Hematopoietic multipotent progenitor cell treated with erythropoietin and hydrocortisone succinate and interleukin-3 and kit ligand, for 8 days (in vitro differentiated cells): ENCODE measurements at places on chromosomes 5 and 9.
A peak's percentile ranks its signal among the peaks of the same experiment; 100 is the strongest.

- DNase-seq, result no peak
These were observed 390.3 kb downstream of the CAAP1 start for GRCh38 chr9:26502311-26502710.

- DNase-seq, result no peak
These were observed 38.8 kb downstream of the RASGEF1C start for GRCh38 chr5:180170106-180170809.

DNA sequence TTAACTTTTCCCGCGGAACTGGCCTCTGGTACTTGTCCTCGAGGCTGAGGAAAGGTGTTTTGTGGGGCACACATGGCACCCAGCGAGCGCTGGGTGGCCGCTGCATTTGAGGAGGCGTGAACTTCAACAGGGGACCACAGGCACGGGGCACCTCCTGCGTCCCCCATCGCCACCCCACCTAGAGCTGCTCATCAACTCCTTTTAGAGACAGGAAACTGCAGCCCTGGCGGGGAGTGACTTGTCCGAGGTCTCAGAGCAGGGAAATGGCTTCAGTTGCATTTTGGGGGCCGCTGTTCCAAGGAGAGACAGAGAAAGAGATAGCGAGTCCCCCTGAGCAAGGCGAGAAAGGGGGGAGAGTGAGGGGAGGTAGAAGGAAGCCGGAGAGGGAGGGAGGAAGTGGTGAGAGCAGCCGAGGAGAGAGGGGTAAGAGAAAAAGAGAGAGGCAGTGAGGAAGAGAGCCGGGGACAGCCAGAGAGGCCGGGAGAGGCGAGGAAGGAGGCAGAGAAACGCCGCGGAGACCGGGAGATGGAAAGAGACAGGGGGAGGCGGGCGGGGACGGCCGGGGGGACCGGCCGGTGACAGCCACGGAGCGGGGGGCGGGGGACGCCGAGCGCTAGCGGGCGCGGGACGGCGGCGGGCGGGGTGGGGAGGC lies 12.5 kb upstream of the LHX2 start:
- no peak for DNase-seq

DNA sequence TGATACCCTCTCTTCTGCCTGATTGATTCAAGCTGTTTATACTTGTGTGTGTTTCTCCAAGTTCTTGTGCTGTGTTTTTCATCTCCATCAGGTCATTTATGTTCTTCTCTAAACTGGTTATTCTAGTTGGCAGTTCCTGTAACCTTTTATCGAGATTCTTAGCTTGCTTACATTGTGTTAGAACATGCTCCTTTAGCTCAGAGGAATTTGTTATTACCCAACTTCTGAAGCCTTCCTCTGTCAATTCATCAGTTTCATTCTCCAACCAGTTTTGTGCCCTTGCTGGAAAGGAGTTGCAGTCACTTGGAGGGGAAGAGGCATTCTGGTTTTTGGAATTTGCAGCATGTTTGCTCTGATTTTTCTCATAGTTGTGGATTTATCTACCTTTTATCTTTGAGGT lies 126.2 kb upstream of the FTMT start:
- DNase-seq, result no peak

DNA sequence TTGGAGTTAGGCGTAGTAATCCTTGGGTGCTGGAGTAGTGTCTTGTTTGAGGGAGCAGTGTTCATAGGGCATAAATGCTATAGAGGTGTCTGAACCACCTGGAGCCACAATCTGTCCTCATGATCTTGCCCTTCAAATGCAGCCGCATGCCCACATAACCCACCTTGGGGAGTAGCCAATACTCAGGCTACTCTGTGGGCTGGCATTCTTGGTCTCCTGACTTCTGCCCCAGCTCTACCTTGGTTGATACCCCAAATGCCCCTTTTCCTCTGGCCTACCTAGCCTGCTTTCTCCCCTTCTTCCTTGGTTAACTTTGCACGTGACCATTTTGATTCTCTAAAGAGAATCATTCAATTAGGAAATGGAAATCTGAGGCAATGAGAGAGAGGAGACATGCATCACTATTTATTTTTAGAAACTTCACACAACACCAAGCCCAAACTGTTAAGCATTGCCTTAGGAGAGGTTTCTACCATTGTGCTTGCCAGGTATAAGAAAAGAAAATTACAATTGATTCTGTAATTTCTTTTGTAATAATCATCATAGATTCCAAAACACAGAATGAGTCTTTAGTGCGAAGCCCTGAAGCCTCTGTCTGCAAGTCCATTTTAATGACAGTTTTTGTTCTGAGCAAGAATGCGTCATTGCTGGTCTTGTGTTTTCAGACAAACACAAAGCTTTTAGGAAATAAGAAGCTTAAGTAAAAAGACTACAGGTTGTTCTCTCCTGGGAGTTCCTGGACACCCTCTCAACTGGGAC lies 135.2 kb downstream of the C9orf152 start:
- DNase-seq, result no peak

GRCh38 chr5:150612905-150613670 lies 27.4 kb upstream of the SYNPO start:
- DNase-seq, result no peak

DNA sequence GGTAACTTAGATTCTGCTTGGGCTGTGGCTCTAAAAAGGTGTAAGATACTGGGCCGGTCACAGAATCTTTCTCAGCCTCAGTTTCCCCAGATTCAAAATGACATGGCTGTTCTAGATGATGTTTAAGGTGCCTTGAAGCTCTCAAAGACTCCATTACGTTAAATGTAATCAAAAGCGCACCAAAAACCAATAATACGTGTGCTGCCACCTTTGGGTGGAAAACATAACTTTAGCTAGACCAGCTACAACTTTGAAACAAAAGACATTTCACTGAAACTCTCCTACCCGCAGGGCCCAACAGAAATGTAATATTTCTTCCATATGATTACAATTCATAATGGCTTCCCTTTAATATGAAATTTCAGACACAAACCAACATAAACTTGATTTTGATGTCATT lies 35.0 kb upstream of the PCSK5 start:
- peak; percentile 22 for DNase-seq

DNA sequence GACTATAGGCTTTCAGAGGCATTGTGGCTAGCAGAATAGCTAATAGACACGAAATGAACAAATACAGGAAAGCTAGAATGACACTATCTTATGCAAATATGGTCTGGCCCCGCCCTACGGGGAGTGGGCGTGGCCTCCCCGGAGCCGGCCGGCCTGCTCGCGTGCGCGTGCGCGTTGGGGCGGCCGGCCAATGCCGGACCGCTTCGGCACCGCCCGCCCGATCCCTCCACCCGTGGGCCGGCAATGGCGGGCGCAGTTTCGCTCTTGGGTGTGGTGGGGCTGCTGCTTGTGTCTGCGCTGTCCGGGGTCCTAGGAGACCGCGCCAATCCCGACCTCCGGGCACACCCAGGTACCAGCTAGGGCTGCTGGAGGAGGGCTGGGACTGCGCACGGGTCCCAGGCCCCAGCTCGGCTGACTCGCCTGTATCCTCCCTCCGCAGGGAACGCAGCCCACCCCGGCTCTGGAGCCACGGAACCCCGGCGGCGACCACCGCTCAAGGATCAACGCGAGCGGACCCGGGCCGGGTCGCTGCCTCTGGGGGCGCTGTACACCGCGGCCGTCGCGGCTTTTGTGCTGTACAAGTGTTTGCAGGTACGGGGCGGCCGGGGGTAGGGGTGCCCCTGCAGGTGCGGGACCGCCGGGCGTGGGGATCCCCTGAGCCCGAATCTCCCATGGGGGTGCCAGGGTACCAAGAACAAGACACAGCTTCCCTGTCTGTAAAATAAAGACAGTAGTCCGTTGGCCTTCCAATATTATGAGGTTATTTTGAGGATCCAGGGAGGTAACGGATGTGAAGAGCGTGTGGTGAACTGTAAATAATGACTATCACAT lies at the start of gene CCDC107:
Gene CCDC107 (plus strand): TSS at position 156 of the 831 bp plus-strand sequence. CDS start 88 bp downstream, at position 244.
- DNase-seq, result peak; percentile 86

GRCh38 chr5:125559296-125559695 lies 812.9 kb upstream of the ZNF608 start:
- DNase-seq, result no peak

DNA sequence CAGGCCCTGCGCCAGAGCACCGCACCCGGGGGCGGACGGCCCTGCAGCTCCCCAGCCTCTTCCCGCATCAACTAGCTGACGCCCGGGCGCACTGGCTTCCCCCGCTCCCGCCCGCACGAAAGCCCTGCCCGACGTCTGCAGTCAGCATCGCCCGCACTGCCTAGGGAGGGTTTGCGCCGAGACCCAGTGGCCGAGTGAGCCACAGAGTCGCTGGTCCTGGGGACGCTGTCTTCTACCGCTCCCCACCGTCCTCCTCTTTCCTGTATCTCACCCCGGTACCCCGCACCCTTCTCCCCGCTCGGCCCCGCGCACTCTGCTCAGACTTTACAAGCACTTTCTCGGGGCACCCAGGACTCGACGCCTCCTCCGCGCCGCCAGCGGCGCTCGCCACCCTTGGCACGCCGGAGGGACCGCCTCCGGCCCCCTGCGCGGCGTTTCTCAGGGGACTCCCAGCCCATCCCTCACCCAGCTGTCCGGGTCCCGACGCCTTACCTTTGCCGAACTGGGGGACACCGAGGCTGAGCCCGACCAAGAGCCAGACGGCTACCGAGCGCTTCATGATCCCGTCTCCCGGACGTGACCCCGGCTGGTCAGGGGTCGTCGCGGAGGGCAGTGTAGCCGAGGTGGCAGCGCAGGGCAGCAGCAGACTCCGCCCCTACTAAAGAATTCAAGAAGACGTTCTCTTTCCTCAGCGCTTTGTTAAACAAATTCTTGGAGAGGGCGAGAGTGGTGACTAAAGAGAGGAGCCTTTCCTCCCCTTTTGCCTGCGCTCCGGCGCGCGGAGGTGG lies 670 bp downstream of the EDIL3 start:
- DNase-seq, result no peak

DNA sequence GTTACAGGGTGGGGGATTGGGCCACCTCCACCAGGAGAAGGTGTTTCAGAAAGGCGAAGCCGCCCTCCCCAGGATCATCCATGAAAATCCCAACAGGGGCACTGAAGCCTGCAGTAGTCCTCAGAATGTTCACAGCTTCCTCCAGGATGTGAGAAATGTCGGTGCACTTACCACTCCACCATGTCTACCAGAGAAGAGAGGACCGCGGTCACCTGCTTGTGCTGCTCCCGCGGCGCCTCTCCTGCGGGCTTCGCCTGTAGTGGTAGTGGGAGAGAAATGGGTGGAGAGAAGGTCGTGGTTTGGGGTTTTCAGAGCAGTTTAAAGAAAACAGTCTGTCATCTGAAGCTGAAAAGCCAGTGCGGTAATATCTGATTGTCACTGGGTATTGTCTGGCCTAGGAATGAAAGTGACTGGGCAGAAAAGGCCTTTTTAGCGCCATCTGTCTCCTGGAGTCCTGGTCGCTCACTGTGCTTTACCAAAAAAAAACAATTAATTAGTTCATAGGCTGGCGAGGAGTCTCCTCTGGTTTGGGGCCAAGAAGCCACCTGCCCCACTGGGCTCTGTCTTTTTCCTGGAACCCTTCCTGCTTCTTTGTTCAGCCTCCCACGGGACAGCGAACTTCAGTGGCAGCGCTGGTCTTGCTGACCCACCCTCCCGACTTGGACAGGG lies 23.0 kb upstream of the PPP1R26 start:
- DNase-seq, result peak; percentile 33

- DNase-seq, result no peak
These were observed 241.2 kb downstream of the TRIM32 start for GRCh38 chr9:116928289-116928688.

GRCh38 chr5:107025712-107026497 lies 644.8 kb downstream of the EFNA5 start:
- no peak for DNase-seq

DNA sequence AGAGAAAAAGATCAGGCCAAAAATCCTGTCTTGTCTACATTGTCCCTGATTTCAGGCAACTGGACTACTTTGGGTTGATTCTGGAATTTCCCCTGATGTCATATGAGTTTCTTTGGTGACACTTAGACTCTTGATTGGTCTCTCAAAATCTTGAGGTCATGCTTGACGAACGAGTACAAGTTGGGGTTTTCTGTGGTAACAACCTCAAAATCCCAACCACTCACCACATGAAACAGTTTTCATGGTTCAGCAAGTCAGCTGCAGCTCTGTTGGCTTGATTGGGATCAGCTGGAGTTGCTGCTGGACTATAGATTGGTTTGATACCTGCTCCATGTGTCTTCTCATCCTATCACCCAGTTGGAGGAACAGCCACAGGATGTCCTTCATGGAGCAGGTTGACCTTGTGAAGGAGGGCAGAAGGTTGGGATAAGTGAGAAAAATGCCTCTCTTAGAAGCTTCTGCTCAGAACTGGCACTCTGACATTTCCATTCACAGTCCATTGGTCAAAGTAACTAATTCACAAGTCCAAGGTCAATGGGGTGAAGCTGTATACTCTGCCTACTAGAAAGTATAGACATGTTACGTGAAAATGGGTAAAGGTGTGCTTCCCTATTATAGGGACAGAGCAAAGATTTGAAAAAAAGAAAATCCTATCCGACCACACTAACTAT lies 284.5 kb downstream of the SH3GL2 start:
- DNase-seq, result no peak

DNA sequence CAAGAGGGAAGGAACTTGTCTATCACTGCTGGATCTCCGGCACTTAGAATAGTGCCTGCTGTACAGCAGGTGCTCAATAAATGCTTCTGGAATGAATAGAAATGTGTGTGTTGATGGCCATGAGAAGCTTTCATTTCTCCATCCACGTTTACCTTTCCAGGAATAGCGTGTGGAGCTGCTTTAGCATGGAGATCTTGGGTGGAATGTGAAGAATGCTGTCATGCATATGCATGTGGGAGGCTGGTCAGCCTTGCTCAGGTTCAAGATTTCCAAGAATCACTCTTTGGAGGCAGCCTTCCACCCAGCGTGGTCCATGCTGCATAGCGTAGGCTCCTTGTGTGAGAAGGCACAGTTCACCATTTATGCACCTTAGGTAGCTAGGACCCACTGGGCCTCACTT lies 19.2 kb downstream of the COL15A1 start:
- DNase-seq, result no peak

GRCh38 chr5:35853631-35854030 lies 3.1 kb upstream of the IL7R start:
- DNase-seq, result no peak

GRCh38 chr9:92917176-92917800 lies 30.0 kb upstream of the FGD3 start:
- DNase-seq, result no peak

DNA sequence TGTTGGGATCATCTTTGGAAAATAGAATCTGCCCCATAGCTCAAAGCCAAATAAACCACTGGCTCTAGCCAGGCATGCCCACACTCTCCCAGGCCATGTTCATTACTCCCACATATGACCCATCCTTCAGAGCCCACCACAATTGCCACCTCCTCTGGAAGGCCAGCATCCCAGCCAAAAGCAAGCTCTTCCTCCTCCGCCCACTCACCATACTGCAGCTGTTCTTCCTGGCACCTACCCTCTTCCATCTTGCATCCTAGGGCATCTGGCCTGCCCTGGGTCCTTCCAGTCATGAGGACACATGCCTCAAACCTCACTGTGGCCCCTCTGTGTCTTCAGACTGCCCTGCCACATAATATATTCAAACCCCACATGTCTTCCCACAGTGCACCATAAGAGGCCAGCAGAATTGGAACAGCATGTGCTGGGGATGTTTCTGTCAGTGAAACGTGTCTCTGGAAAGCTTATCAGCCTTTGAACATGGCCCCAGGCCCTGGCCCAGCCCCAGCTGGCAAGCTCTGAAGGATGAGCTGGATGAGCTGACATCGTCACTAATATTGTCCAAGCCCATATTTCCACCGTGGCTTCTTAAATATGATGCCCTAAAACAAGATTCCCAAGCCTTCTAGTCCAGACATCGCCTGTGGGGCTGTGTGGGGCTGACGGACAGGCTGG lies 230.8 kb downstream of the AGTPBP1 start:
- DNase-seq, result peak; percentile 39
